ENCODE measurements at places on chromosomes 2 and 18.

GRCh38 chr2:150191349-150191748 lies 296.1 kb downstream of the RND3 start:
- ATAC-seq, result no peak

GRCh38 chr2:209138079-209138478 lies 285.8 kb upstream of the MAP2 start:
- ATAC-seq, result no peak

DNA sequence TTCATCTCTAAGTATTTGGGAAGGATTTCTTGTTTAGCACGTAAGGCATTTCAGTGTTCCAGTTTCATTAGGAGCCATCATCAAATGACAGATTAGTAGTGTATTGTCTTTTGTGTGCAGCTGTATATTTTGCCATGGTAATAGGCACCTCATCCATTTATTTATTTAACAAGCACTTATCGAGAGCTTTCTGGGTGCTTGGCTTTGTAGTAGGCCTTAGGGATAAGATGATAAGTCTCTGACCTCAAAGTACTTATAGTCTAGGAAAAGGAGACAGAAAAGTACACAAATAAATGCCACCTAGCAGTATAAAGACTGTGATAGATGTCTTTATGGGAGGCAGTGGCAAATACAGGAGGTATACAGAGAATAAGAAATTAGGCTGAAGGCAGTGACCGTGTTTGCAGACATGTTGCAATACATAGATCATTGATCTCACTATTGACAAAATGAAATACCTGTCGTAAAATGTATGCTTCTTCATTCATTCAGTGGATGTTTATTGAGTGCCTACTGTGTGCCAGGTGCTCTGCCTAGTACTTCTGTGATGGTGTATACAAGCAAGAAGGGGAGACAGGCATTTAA lies 265.9 kb downstream of the SETBP1 start:
- ATAC-seq, result no peak

DNA sequence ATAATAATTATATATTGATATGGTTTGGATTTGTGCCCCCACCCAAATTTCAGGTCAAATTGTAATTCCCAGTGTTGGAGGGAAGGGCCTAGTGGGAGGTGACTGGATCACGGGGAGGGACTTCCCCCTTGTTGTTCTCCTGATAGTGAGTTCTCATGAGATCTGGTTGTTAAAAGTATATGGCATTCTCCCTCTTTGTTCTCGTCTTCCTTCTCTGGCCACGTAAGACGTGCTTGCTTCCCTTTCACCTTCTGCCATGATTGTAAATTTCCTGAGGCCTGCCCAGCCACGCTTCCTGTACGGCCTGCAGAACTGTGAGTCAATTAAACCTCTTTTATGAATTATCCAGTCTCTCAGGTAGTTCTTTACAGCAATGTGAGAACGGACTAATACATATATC lies 88.3 kb downstream of the ROCK2 start:
- no peak for ATAC-seq

- ATAC-seq, result no peak
These were observed 316.2 kb downstream of the GALNT13 start for GRCh38 chr2:154187948-154188347.

- ATAC-seq, result peak; percentile 64
These were observed 23.6 kb upstream of the HES6 start for GRCh38 chr2:238263204-238264071.

- ATAC-seq, result no peak
These were observed 23.6 kb upstream of the SLC9A4 start for GRCh38 chr2:102449370-102449974.

- ATAC-seq, result peak; percentile 65
These were observed 56.9 kb downstream of the DYSF start for GRCh38 chr2:71510196-71510807.

- ATAC-seq, result no peak
These were observed 55.4 kb upstream of the SMAD2 start for GRCh38 chr18:47985866-47986265.

Measured in activated T-helper 17 cell treated with anti-CD3 and anti-CD28 coated beads, Interleukin-2, amount 50 U/mL, for 72 hours (primary cell).